NCI-H1092 (cell line): ENCODE measurements at places on chromosomes 2 and 18.

DNA sequence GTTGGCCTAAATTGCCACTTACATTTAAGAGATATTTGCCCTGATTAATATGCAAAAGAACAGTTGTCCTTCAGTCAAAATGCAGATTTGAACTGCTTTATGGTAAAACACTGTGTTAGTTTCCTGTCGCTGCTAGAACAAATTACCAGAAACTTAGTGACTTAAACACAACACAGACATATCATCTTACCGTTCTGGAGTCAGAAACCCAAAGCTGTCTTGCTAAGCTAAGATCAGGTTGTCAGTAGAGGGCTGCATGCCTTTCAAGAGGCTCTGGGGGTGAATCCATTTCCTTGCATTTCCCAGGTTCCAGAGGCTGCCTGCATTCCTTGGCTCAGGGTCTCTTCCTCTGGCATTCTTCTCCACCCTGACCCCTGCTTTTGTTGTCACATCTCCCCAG lies 149.5 kb downstream of the FAM161A start:
- no peak for DNase-seq

DNA sequence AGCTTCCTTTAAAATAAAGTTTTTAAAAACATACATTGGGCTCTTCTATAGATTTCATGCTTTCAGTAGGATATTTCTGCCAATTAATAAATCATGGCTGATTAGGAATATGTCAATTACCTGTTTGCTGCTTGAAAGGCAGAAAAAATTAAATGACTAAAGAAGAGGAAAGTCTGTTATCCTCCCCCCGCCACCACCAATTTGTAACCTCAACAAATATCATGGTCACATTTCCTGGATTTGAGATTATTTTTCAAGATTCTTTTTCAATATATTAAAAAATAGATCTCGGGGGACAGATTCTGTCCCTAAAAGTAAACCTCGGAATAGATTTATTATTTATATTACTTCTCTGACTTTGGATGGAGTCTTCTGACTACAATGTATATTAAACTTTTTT lies 125.9 kb downstream of the ARHGAP15 start:
- DNase-seq: no peak

GRCh38 chr2:63678085-63678484 lies 89.3 kb downstream of the MDH1 start:
- DNase-seq: no peak

- DNase-seq: no peak
Observed at GRCh38 chr2:98489971-98490962, 45.6 kb downstream of the INPP4A start.

DNA sequence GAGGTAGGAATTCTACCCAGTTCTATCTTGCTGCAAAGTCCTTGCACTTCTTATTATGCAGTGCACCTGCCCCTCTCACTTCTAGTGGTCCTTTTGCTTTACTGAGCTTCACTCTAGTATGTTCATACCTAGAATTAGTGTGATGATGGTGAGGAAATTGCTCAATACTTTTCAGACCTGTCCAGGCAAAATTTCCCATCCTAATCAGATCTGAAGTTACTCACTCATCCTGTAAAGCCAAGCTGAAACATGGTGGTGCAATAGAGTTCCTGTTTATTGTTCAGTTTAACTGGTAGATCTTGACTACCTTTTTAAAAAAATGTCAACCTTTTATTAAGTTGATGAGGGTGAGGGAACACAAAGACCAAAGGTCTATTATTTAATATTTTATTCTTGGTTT lies 12.6 kb upstream of the FIGN start:
- no peak for DNase-seq

GRCh38 chr2:45130736-45131135 lies 121.5 kb upstream of the SIX2 start:
- no peak for DNase-seq

- DNase-seq: peak; percentile 8
Observed at GRCh38 chr18:54983041-54983686, 23.9 kb upstream of the CCDC68 start.

- peak; percentile 54 for DNase-seq
Observed at GRCh38 chr2:25294573-25295462, 46.9 kb downstream of the DNMT3A start.

DNA sequence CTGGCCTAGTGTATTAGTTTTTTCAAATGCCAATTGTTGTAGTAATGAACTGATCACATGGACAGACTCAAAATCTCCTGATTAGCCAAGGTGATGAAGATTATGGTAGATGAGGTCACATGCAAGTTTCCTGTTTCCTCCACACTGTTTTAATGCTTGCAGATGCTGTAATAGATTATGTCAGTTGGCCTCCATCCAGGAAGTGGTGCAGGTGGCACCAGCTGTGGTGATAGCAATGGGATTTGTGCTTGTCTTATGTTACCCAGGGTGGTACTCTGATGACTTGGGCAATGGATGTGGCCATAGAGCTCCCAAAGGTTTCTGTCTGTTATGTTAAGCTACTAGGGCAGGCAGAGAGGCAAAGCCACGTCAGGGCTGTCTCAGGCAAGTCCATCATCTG lies 332.9 kb upstream of the DDX18 start:
- no peak for DNase-seq

DNA sequence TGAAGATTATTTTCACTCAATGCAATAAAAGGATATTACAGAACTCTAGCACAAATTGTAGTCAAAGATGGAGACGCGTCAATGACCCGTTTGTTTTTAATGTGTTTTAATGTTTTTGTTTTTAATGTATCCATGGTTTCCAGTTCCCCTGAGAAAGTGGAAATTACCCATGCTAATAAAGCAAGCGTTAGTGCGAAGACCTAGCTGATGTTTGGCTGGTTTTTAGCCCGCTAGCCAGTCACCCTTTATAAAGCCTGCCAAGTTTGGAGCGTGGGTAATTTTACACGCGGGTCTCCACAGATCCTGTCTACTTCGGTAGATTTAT lies 430 bp upstream of the CHMP1B start:
- no peak for DNase-seq

GRCh38 chr18:9568186-9568585 lies 46.2 kb downstream of the PPP4R1 start:
- no peak for DNase-seq

GRCh38 chr2:120134263-120134662 lies 88.9 kb downstream of the TMEM185B start:
- no peak for DNase-seq

GRCh38 chr2:168300460-168300859 lies 53.1 kb upstream of the STK39 start:
- no peak for DNase-seq

DNA sequence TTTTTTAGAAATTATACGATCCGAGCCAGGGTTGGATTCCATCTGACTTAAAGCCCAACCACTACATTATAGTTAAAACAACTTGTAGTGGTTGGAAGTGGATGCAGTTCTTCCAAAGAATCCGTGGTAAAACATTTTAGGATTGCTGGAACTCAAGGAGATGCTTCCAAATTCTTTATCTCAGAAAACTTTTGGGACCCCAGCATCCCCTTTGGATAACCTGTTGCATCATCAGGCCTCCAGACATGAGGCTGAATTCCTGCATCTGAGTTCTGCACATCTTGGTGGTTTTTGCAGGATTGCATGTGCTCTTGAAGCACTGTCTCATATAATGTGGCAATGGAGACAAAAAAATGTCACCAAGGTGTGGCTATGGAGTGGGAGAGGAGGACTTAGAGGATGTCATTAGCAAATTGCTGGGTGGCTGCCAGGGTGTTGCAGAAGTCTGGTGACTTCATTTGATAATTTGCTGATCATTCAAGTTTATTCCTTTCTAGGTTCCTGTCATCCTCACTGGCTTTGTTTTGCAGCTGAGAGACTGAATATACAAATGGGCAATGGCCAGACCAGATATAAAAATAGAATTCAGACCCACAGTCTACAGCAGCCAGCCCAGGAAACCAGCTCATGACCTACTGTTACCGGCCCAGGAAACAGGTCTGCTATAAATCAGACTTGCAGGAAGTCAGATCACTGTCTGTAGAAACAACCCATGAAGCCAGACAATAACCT lies 207.7 kb downstream of the BCL2 start:
- no peak for DNase-seq

DNA sequence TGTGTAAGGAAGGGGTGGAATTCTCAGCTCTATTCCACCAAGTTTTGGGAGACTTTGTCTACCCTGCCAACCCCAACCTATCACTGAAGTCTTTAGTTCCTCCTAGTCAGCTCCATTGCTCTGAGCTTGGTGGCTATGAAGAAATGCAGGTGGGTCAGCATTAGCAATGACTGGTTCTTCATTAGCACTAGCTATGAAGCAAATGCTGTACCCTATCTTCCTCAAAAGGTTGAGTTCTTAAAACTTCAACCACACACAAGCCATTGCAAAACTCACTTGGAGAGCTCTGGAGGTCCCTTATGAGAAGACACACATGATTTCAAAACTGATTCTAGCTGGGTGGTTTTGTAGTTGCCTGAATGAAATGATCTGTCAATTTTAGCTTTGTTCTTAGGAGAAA lies 193.8 kb downstream of the IKZF2 start:
- no peak for DNase-seq

DNA sequence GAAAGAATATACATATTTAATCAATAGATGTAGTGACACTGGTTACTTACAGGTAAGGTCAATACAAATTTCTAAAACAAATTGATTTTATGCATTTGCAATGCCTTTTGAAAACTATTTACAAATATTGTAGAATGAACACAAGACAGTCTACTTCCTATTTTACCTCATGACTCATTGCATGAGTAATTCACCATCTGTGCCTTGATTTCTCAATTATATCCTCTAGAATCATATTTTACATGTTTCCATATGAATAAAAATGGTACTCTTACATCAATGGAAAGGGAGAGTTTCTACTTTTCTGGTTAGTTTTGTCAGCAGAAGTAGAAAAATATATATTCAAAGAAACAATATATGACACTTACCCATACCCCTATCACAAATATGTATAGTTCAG lies 203.8 kb upstream of the CDH7 start:
- no peak for DNase-seq

DNA sequence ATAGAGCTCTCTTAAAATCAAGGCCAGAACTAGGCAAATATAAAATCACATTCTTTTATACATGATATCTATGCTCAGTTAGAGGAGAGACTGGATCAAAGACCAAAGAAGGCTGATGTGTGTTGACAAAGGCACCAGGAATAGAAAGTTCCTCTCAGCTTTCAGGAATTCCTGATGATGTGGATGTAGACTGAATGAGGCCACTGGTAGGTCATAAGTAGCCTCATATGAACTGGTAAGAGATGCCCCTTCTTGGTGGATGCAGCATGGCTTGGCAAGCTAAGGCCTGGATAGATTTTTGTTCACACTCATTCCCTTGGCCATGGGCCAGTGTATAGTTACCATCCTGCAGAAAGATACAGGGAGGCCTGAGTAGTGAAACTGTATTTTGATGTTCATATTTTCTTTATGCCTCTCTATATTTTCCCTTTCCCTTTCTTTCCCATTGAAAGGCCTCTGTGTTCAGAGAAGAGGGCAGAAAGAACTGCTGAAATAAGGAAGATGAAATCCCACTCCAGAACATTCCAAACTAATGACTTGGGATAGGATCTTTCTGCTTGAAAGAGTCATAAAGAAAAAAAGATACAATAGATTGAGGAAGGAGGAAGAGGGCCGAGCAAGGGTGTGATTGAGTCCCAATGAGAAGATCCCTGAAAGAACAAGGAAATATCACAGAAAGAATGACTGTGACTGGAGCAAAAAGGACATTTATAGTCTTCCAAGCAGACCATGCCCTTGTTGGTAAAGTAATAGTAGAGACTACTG lies 2182.7 kb upstream of the PIK3C3 start:
- no peak for DNase-seq

- peak; percentile 23 for DNase-seq
Observed at GRCh38 chr18:21112140-21112473, 494 bp upstream of the ROCK1 start.

GRCh38 chr2:1620081-1620480 lies 124.2 kb downstream of the PXDN start:
- no peak for DNase-seq

- no peak for DNase-seq
Observed at GRCh38 chr18:37368110-37368954, 197.3 kb downstream of the CELF4 start.

GRCh38 chr2:160968183-160968582 lies 192.0 kb upstream of the TANK start:
- DNase-seq: no peak

DNA sequence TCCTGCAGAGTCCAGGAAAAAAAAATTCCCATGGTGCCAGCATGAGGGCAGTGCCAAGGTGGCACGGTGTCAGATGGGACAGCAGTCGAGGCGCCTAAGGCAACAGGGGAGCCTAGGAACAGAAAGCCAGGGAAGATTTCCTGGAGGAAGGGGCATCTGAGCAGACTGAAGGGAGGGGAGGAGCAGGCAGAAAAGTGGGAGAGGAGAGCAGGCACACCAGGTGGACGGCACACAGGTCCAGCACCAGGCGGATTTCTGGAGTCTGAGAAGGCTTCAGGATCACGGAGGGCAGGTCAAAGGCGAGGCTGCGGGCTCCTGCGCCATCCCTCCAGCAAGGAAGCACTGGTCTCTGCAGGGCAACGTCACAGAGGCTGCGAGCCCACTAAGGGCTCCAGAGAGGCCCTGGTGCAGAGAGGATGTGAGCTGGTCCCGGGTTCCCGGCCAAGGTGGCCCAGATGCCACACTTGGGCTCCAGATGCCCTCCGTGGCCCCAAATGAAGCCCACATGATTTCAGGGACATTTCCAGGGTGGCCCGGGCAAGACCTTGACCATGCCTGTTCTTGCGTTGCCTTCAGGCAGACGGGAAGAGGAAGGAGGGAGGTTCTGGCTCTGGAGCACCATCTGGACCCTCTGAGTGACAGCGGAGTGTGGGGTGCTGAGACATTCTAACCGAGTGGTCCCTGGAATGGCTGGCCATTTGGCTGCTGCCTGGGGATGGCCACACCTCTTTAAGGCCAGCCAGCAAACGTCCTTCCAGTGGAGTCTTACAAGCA lies 4.1 kb downstream of the HS6ST1 start:
- DNase-seq: no peak

DNA sequence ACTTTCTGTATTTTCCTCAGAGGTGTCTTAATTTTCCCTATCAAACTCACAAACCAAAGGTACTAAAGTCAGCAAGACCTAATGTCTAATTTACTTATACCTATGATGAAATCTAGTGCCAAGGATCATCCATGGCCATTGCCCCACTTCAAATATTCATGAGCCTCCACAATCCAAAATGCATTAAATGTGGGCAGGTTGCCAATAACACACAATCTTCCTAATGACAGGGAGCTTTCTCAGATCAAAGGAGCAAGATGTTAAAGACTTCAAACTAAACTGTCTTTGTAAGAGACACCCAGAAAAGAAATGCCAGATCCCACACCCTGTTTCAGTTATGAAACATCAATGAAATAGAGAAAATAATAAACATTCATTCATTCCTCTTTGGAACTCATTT lies 143.2 kb downstream of the TMEFF2 start:
- peak; percentile 7 for DNase-seq

GRCh38 chr2:153196378-153197058 lies 282.0 kb downstream of the RPRM start:
- no peak for DNase-seq

GRCh38 chr2:19579461-19579860 lies 221.0 kb upstream of the OSR1 start:
- no peak for DNase-seq

- DNase-seq: no peak
Observed at GRCh38 chr2:181364492-181365170, 92.6 kb upstream of the ITGA4 start.
